Stimulated activated CD4-positive, alpha-beta T cell treated with anti-CD3 and anti-CD28 coated beads, Interleukin-15, amount 100 ng/mL, for 48 hours (primary cell): ENCODE measurements at places on chromosomes 12 and 14.

GRCh38 chr12:85281636-85282312 is 1.8 kb downstream of the ALX1 start:
- no peak for DNase-seq

DNA sequence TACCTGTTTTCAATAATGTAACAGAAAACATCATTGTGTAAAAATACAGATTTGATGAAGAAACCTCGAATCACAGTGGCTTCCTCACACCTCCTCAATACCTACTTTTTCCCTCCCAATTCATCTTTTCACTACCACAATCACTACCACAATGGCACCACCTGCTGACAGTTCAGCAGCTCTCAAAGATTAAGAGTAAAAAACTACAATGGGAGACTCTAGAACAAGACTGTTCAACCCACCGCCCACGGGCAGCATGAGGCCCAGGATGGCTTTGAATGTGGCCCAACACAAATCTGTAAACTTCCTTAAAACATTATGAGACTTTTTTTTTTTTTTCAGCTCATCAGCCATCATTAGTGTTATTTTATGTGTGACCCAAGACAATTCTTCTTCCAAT is 15.2 kb downstream of the MED6 start:
- no peak for DNase-seq

DNA sequence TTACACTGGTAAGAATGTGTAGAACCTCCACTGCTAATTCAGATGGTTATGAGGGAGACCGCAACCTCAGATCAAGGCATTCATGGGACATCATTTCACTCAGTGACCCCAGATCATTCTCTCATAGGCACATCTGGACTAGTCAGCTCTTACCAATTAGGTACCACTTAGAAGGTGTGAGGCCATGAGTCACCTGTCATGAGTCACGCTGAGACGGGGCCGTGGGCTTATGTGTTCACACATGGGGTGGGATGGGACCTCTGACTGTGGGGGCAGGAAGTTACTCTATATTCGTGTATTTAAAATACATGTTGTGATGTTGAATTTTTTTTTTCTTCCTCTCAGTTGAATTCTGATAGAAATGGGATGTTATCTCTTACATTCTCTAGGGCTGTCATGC is 55.9 kb downstream of the CCDC92 start:
- DNase-seq: peak; percentile 65

GRCh38 chr14:68788996-68789820 is 3.7 kb downstream of the ZFP36L1 start:
- peak; percentile 75 for DNase-seq

DNA sequence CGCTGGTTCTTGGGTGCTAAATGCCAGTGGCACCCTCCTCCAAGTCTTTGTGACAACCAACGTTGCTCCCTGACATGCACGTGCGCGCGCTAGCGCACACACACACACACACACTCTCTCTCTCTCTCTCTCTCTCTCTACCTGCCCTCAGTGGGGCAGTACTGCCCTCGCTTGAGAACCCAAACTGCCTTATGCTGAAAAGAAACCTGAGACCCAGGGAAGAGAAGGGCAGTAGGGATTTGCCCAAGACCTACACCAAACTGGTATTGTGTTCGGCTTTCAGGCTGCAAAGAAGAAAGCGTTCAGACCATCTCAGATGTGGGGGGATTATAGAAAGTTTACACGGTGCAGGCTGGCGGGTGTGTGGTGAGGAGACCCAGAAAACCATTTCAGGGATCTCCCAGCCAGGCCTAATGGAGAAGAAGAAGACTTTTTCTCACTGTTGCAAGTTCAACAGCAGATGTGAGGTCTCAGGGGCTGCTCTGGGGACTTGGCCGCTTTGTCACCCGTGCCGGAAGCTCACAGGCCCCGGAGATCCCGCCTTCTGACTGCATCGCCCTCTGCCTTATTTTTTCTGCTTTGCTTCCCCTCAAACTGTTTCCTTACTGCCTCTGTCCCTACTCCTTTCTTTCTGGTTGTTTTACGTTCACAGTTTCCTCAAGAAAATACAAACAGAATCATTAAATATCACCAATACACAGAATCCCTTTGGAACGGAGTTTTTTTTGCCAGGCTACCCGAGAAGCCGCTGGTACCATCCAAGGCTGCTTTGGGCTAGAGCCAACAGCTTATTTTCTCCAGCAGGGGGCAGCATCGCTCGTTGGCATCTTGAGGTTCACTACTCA is 82.4 kb downstream of the PPM1A start:
- DNase-seq: peak; percentile 72

DNA sequence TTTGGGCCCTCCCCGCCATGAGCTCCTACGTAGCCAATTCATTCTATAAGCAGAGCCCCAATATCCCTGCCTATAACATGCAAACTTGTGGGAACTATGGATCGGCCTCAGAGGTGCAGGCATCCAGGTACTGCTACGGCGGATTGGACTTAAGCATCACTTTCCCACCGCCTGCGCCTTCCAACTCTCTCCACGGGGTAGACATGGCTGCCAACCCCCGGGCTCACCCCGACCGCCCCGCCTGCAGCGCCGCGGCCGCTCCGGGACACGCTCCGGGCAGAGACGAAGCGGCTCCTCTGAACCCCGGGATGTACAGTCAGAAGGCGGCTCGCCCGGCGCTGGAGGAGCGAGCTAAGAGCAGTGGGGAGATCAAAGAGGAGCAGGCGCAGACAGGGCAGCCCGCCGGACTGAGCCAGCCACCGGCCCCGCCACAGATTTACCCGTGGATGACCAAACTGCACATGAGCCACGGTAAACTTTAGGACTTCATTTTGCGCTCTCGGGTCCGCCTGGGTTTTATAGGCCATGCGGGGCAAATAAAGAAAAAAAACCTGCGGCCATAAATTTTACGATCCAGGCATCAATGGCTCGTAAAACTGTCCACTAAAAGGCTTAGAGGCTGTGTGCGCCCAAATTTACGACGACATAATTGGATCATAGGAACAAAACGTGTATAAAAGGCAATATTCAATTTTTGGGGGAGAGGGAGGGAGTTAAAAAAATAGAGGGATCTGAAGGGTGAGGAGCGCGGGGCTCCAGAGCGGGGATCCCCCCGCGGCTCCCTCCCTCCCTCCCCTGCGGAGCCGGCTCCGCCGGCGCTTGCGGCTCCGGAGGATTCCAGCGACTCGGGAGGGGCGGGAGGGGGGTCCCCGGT is 493 bp downstream of the HOXC5 start:
- no peak for DNase-seq

- no peak for DNase-seq
Observed at GRCh38 chr14:53550776-53551175, 397.7 kb upstream of the DDHD1 start.

DNA sequence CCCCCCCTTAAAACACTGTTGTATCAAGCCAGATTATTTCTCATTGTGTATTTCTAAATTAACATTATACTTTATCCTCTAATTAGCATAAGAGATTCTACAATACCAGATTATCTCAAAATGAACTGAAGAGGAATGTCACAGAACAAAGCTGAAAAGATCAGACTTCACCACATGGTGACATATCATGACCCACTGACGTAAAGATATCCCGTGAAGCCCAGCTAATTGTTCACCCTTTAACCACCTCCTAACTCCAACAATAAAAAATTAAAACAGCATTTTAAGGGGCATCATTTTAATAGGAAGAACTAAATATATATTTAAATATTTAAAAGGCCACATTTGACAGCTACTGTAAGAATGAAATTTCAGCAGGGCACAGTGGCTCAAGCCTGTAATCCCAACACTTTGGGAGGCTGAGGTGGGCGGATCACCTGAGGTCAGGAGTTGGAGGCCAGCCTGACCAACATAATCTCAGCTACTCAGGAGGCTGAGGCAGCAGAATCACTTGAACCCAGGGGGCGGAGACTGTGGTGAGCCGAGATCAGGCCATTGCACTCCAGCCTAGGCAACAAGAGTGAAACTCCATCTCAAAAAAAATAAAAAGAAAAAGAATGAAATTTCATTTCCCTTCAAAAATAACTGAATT is 29.0 kb downstream of the CDK17 start:
- DNase-seq: no peak

DNA sequence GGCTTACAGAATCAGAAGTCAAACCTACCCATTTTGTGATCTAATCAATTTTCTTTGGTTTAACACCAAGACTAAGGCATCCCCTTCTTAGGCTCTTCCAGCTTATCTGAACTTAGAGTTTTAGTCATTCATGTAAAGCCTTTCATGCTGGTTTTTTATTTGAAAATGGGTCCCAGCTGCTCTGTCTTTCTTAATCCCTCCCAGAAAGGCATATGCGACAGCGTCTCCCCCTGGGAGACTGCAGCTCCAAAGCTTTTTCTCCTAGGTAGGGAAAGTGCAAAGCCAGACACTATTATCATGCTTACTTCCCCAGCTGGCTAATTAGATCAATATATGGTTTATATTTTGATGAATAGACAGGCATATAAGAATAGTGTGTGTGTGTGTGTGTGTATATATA is 96.6 kb upstream of the E2F7 start:
- no peak for DNase-seq

- no peak for DNase-seq
Observed at GRCh38 chr12:124916374-124917134, 2.1 kb upstream of the UBC start.
